ENCODE measurements at places on chromosomes 6 and 20.

GRCh38 chr6:125164696-125165095 is 11.1 kb downstream of the TPD52L1 start:
- no peak for DNase-seq

- no peak for DNase-seq
Measured at GRCh38 chr6:30789606-30790005, 45.3 kb upstream of the IER3 start.

DNA sequence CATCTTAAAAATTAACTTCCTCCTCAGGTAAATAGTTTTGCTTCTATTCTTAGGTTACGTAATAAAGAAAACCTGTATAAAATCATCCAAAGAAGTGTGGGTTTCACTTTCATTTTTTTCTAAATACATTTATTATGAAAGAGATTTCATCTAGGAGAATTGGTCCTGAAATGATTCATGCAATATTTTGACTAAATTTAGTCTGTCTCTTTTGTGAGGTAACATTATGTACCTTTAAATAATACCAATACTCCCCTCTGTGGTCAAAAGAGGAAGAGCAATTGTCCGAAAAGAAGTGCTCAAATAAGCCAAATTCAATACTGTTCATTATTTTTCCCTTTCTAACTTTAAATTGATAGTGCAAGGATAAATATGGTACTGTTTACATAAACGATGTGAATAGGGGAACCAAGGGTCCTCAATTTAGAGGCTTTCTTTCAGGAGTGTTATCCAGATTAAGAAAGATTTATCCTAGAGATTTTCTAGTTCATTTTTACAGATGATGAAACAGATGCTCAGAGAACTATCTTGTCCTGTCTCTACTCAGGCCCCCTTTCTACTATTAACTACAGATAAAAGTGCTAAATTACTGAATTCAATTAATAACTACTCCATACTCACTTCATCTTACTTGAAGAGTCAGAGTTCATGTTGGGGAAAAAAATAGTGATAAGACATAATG is 26.2 kb downstream of the CYP39A1 start:
- no peak for DNase-seq

DNA sequence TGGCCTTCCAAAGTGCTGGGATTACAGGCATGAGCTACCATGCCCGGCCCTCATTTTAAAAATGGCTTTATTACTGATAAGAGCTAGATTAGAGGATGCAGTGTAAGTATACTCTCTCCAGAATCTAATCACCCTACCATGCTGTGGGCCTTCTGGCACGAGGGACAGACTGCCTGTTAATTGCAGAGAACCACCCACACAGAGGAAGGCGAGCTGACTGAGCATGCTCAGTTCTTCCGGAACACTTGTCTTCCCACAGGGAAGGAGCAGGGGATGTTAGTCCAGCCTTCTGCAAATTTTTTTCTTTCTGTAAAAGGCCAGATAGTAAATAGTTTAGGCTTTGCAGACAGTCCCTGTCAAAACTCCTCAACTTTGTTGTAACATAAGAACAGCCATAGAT is 48.9 kb downstream of the ALDH5A1 start:
- DNase-seq = no peak

- DNase-seq = no peak
Measured at GRCh38 chr6:2426561-2427340, 181.3 kb upstream of the GMDS start.

GRCh38 chr6:139029470-139030227 is 1.1 kb downstream of the ABRACL start:
- peak; percentile 16 for DNase-seq

- DNase-seq = peak; percentile 13
Measured at GRCh38 chr6:151482290-151482689, 11.5 kb upstream of the CCDC170 start.

DNA sequence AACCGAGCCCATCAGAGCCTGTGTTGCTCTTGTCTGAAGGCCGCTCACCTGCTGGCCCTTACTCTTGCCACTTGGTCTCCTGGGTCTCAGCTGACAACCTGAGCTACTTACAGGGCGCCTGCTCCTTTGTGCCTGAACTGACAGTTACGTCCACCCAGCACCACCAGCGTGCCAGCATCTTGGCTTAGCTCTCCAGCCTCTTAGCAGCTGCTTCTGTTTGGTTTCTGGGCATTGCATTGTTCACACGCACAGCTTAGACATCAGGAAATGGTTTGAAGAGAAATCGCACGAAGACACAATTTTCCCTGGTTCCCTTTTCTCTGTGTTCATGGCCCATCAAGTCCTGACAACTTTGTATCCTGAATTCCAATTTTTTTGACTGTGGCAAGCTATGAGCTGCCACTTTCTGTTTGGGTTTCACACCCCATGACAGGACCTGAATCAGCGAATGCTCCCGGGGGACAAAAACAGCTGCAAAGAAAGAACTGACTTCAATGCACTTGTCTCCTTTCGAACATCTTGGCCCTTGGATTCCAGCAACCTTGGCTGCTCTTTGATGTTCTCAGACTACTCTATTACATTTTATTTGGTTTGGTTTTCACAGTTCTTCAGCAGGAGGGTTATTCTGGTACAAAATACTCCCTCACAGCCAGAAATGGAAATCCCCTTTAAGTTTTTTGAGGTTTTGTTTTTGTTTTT is 45.2 kb upstream of the LY86 start:
- no peak for DNase-seq

DNA sequence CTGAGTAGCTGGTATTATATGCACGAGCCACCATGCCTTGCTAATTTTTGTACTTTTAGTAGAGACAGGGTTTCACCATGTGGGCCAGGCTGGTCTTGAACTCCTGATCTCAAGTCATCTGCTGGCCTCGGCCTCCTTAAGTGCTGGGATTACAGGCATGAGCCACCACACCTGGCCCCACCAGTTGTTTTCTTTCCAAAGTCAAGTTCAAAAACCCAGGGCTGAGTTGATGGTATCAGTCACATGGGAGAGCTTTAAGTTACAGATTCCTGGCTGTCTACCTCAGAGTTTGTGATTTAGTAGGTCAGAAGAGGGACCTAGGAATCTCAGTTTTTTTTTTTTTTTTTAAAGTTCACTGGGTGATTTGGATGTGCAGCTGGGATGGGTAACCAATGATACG is 107.7 kb downstream of the SCP2D1 start:
- no peak for DNase-seq
